RPMI7951 (cell line): ENCODE measurements at places on chromosomes 3 and 15. TPM values are rescaled to one million over a fixed set of nuclear protein-coding genes. Genes with fewer than 3 reads are reported as not detected.

Gene MELTF
- total RNA-seq = 0.12 and 0.39 TPM in 2 replicates

DNA sequence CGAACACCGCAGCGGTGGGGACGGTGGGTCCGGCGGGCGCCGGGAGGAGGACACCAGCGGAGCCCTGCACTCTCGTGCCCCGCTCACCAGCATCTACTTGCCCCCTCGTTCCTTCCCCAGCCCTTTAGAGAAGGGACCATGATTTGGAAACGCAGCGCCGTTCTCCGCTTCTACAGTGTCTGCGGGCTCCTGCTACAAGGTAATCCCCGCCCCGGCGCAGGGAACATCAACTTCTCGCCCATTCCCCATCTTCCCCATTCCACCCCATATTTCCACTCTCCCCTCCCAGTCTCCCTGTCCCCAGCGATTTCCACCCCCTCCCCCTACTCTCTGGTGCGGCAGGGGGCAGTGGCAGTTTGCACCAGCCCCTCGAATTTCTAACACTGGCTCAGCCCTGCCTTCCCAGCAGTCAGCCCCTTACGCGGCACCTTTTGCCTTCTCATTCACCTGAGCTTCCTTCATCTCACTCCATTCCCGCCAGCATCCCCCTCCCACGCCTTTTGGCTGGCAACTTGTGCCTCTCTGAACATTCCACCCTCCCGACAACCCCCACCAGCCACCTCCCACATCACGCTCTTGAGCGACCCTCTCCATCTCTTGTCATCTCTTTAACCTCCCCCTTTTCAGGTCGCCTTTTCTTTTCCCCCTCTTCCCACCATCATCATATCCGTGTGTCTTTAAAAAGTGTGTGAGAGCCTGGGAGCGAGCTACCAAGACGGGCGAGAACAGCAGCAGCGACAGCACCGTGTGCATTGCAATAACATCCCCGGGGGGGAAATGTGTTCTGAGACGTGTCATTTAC lies 882 bp downstream of the CADM2 start:
- DNase-seq = no peak

DNA sequence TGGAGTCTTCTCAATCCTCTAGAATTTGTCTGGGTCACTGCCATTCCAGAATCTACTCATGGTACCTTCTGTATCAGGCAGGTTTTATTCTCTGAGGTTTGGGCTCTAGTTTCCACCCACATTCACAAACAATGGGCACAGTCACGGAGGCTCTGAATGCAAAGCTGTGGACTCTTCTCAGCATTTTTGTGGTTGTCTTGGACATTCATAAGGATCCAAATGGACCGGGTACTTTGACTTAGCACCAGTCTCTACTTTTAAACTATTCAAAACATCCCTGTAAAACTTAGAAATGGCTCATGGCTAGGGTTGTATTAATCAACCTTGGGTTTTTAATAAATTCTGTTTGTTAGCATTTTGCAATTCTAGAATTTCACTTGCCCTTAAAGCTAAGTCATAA lies 277.9 kb upstream of the THBS1 start:
- peak; percentile 45 for DNase-seq

Gene PP2D1
- not detected in 2 replicates for total RNA-seq

Gene DNAJB8
- not detected in 2 replicates for total RNA-seq

Gene NAA80
- total RNA-seq = 14.6 and 16.1 TPM in 2 replicates

DNA sequence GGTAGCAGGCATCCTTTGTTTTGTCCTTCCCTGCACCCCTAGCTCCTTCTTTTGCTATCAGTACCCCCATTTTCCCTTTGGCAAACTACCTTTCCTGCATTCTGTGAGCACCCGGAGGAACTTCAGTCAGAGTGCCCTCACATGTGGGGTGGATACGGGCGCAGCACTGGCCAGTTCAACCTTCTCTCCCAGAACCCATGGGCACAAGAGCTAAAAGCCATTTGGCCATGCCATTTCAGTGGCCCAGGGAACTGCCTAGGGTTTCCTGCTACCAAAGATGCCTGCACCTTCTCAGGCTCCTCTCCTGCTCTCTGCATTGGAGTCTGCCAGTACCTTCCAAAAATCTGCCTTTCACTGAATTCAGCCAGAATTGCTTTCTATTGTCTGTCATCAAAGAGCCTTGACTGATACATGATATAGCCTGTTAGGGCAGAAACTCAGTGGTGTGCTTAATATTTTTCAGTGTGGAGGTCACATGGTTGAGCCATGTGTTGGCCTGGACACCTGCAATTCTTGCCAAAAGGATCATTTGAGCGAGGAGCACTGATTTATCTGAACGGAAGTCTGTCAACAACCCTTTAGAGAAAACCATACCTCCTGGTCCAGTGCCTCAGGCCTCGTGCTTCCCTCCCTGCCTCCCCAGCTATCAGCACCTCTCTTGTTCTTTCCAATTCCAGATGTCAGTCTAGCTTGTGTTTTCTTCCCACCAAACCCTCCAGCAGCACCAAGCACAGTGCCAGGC lies 27.0 kb upstream of the HHATL start:
- no peak for DNase-seq

DNA sequence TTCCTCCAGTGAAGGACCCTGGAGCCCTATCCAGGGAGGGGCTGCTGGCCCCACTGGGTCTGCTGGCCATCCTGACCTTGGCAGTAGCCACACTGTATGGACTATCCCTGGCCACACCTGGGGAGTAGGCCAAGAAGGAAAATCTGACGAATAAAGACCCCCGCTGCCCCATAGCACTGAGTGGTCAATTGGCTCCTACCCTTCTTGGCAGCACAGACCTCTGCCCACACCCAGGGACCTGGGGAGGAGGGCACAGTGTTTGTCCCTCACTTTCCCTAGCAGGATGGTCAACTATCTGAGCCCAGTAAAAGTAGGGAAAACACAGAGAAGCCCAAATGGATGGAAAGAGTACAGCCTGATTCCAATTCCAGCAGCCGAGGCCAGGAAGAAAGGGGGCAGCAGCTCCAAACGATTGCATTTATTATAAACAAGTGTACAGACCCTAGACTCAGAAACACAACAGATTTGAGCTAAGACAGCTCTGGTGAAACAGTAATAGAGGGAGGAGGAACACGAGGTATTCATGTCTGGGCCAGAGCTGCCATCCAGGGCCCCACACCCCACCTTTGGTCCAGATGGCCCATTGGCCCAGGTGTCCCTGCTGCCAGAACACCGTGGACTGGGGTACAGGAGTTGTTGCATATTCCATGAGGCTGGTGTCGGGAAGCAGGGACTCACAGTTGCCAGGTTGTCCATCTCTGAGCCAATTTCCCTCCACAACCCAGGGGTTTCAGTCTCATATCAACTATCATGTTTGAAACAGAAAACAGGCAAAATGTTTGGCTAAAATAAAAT lies 21.1 kb downstream of the ATRIP start:
- DNase-seq = no peak

Gene MME
- total RNA-seq = 73.8 and 77.4 TPM in 2 replicates

Gene C3orf49
- not detected in 2 replicates for total RNA-seq

DNA sequence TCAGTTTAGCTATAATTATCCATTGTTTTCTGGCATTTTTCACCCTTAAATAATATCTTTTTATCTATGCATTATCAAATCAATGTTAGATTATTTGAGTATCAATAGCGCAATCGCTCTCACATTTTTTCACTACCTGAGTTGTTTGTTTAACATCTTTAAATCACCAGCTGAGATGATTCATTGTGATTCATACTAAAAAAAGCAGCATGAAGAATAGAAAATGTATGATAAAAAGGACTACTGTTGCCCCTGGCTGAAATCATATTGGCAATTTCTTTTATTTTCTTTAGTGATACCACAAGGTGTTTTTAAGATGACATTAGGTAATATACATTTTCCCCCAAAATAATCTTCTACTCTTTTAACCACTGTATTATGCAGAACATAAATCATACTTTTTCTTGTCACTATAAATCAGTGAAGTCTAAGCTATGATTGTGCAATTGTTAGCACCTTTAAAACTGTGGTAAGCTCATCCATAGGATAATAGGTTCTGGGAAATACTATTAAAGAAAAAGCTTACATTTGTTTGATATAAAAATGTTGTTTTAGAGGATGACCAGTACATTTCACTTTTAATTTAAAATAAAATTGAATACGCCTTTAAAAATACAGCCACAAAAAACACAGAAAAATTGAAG lies 889.1 kb downstream of the NAALADL2 start:
- DNase-seq = no peak

- DNase-seq = no peak
Observed at GRCh38 chr3:152203652-152204051, 65.1 kb upstream of the MBNL1 start.

GRCh38 chr3:42608581-42608980 lies 8.1 kb downstream of the NKTR start:
- DNase-seq = peak; percentile 72

- no peak for DNase-seq
Observed at GRCh38 chr3:32872487-32873382, 54.9 kb downstream of the TRIM71 start.

DNA sequence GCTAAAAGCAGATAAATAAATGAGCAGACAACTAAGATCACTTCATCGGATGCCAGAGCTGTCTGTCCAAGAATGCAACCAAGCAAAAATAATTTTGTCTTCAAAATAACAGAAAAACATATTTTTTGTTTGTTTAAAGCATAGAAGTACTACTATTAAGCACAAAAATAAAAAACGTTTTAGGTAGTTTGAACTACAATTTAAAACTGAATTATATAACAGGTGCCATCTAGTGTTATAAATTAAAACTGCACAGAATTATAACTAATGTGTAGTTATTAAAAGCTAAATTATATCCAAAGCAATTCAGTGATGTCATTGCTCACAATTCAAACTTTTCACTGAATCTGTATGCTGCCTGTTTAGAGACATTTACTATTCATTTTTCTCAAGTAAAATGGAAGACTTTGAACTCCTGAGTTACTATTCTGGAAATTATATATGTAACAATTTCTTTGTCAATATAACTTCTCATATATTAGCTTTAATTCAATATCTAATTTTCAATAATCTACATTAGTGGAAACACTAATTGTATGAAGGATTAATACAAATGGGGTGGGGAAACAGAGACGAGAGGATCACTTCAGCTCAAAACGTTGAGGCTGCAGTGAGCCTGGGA lies 29.5 kb downstream of the LINS1 start:
- DNase-seq = peak; percentile 10
